ENCODE measurements at places on chromosomes 11 and 22.

DNA sequence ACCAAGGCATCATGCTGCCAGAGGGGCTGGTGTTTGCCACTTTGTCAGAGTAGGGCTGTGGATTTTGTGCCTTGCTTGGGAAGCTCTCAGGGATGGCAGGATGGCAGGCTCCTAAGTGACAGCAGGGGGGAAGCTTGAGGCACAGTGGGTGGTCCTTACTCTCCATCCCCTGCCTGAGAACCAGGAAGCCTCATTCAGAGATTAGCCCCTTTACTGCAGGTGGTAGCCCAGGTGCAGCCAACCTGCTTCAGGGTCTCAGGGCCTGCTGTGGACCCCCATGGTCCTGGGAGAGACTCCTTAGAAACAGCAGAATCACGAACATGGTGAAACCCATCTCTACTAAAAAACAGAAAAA, 8.9 kb upstream of the ST3GAL4 start:
- peak overlapping the region; percentile 62 for H3K27ac ChIP-seq
- peaks cover 10% of the 10 kb centered on the region for H3K4me1 ChIP-seq
- H3K27me3 ChIP-seq: no peaks in the 10 kb centered on the region
- no peak overlapping the region for H3K4me3 ChIP-seq
- peaks cover 19% of the 10 kb centered on the region for H3K36me3 ChIP-seq

- no peak overlapping the region for H3K27ac ChIP-seq
- H3K4me3 ChIP-seq: no peak overlapping the region
- no peaks in the 10 kb centered on the region for H3K4me1 ChIP-seq
- no peak for DNase-seq
- no peaks in the 10 kb centered on the region for H3K27me3 ChIP-seq
These were observed 70.1 kb downstream of the CYB5R2 start for GRCh38 chr11:7603031-7603781.

DNA sequence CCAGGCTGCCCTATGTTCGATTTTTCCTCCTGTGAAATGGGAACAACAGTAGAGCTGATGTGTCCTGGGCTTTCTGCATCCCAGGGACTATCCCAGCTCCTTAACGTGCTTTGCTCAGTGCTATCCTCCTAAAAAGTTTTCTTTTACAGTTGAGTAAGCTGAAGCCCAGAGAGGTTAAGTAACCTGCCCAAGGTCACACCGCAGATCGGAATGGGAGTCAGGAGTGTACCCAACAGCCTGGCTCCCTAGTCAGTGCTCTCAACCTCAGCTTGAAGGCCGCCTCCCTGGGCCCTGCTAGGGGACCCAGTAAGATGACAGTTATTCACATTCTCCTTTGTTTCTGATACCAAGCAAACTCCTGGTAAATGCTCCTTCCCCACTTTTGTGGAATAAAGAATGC, 45.9 kb downstream of the PARVB start:
- peaks cover 21% of the 10 kb centered on the region for H3K4me1 ChIP-seq
- H3K4me3 ChIP-seq: no peak overlapping the region
- H3K27ac ChIP-seq: no peak overlapping the region
- no peak for DNase-seq

DNA sequence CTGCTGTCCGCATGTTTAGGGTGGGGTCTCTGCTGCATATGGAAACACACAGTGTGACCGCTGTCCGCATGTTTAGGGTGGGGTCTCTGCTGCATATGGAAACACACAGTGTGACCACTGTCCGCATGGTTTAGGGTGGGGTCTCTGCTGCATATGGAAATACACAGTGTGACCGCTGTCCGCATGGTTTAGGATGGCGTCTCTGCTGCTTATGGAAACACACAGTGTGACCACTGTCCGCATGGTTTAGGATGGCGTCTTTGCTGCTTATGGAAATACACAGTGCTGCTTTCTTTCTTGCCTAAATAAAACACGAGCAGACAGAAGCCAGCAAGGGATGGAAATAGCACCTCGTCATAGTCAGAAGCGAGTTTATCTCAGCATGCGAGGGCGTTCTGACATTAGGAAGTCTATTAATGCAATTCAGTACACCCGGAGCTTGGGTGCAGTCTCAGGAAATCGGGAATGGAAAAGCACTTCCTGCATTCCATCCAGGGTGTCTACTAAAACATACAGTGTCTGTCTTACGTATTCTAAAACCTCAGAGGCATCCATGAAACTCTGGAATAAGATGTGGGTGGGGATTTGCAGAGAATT, 32.6 kb upstream of the TOLLIP start:
- H3K27ac ChIP-seq: no peak overlapping the region
- H3K4me1 ChIP-seq: peaks cover 10% of the 10 kb centered on the region
- peaks cover 8% of the 10 kb centered on the region for H3K36me3 ChIP-seq
- no peaks in the 10 kb centered on the region for H3K27me3 ChIP-seq

DNA sequence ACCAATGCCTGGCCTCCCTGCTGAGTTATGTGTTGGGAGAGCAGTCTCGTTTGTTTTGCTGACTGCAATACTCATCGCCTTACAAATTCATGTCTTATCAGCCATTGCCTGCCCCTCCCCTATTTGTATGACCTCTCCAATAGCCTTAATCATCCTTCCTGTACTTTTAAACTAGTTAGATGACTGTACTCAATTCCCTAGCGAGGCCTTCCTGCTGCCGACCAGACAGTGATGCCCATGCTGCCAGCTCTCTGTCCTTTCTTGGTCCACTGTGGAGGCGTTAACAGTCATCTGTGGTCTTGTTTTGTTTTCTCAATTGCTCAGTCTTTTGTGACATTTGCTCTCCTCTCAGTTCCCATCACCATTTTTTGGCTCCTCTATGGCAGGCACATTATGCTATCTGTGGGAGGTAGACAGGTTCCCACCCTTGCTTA, 20.3 kb upstream of the YPEL1 start:
- no peak overlapping the region for H3K4me3 ChIP-seq
- DNase-seq: no peak
- H3K27ac ChIP-seq: no peak overlapping the region

DNA sequence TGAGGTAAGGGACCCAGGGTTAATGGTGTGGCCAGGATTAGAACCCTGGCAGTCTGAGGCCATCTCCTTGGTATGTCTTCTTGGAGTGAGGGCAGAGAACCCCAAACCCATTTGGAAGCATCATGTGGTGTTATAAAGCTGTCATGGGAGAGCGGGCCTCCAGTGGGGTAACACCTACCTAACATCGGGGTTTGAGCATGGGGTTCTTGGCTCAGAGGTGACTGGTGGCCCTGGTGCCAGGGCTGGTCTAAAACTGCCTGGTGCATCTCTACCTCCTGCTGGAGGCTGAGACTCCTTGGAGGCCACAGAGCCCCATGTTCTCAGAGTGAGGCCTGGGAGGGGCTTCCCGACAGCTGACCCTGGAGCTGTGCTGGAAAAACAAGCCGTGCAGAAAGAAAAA, 4.5 kb downstream of the PRDM11 start:
- DNase-seq: no peak
- peaks cover 1% of the 10 kb centered on the region for H3K36me3 ChIP-seq
- H3K27ac ChIP-seq: no peak overlapping the region
- H3K4me3 ChIP-seq: no peak overlapping the region
- H3K4me1 ChIP-seq: peaks cover 65% of the 10 kb centered on the region

- no peak for DNase-seq
- no peak overlapping the region for H3K4me3 ChIP-seq
- H3K27me3 ChIP-seq: peaks cover 55% of the 10 kb centered on the region
- no peak overlapping the region for H3K27ac ChIP-seq
- no peaks in the 10 kb centered on the region for H3K36me3 ChIP-seq
These were observed 141.0 kb downstream of the BRD1 start for GRCh38 chr22:49686495-49687219.

DNA sequence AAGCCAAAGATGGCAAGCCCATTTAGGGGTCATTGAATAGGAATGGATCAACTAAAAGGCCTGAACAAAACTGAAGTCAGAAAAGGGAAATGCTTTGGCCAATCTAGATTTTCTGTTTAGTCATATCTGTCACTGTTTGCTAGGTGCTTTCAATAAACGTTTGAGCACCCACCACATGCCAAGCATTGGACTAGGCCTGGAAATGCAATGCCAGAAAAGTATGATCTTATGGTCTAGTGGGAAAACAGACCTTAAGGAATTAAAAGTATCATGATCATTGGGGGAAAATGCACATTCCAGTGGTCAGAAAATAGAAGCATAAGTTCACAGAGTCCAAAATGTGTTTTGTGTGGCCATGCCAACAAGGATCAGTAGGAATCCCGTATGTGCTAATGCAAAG, 76.8 kb upstream of the BIRC3 start:
- no peak for DNase-seq
- H3K4me1 ChIP-seq: no peaks in the 10 kb centered on the region
- H3K27ac ChIP-seq: no peak overlapping the region
- no peak overlapping the region for H3K4me3 ChIP-seq
- H3K36me3 ChIP-seq: no peaks in the 10 kb centered on the region

DNA sequence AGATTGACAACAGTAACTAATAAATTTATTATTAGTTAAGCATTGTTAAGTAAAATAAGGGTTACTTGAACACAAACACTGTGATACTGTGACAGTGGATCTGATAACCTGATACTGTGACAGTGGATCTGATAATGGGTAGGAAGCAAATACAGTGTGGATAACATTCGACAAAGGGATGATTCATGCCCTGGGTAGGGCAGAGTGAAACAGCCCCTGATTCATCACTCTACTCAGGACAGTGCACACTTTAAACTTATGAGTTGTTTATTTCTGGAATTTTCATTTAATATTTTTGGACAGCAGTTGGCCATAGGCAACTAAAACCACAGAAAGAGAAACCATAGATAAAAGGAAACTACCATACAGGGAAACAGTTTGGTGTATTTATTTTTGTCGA, 60.8 kb upstream of the CTSC start:
- H3K36me3 ChIP-seq: no peaks in the 10 kb centered on the region
- no peak overlapping the region for H3K27ac ChIP-seq
- no peaks in the 10 kb centered on the region for H3K4me1 ChIP-seq
- no peak for DNase-seq

DNA sequence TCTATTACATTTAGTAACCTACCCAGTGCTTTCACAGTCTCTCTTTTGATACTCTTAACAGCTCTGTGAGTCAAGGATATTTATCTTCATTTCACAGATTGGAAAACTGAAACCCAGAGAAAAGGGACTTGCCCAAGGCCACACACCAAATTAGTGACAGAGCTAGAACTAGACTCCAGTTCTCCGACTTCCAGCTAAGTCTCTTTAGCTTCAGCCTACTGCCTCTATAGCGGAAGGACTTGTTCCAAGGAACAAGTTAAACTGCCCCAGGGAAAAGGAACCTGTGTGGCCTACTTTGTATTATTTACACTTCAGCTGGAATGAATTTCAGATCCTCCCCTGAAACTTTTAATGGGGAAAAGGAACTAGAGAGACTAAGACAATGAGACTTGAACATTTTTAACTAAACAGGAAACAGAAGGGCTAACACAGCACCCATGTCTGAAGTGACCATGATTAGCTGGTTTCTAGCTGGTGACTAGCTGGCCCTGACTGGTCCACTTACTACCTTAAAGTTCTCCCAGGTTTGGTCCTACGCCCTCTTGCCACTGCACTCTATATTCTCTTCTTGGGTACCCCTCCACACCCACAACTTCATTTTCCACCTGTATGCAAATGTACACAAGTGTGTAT, 1.3 kb downstream of the LRRC51 start:
- no peak for DNase-seq
- peaks cover 13% of the 10 kb centered on the region for H3K36me3 ChIP-seq
- peak overlapping the region; percentile 96 for H3K4me3 ChIP-seq
- no peaks in the 10 kb centered on the region for H3K27me3 ChIP-seq
- peak overlapping the region; percentile 97 for H3K27ac ChIP-seq
- H3K4me1 ChIP-seq: peaks cover 25% of the 10 kb centered on the region

- H3K27ac ChIP-seq: peak overlapping the region; percentile 78
- no peak for DNase-seq
- H3K27me3 ChIP-seq: no peaks in the 10 kb centered on the region
- H3K4me1 ChIP-seq: no peaks in the 10 kb centered on the region
- peaks cover 48% of the 10 kb centered on the region for H3K36me3 ChIP-seq
These were observed 29.3 kb downstream of the NEFH start for GRCh38 chr22:29509298-29509697.

GRCh38 chr11:2452321-2453012, 7.7 kb downstream of the KCNQ1 start:
- no peak overlapping the region for H3K4me3 ChIP-seq
- H3K27ac ChIP-seq: no peak overlapping the region
- peaks cover 10% of the 10 kb centered on the region for H3K27me3 ChIP-seq
- H3K4me1 ChIP-seq: peaks cover 4% of the 10 kb centered on the region

DNA sequence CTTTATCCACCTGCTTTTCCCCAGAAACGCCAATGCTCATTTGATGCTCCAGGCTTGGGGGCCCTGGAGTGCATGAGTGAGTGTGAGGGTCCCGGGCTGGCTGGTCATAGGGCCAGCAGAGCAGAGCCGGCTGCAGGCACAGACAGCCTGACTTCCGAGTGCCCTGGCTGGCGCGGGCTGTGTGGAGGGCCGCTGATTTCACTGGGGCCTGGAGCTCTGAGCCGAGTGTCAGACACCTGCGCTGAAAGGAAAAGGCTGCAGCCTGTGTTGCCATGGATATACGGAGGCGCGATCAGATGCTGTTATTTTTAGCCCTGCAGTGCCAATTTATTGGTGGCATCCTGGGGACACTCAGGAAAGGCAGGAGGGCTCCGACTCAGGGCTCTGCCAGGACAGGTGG, 87.6 kb downstream of the ST3GAL4 start:
- no peak overlapping the region for H3K4me3 ChIP-seq
- DNase-seq: no peak
- no peaks in the 10 kb centered on the region for H3K36me3 ChIP-seq
- H3K4me1 ChIP-seq: peaks cover 7% of the 10 kb centered on the region
- no peak overlapping the region for H3K27ac ChIP-seq
- H3K27me3 ChIP-seq: no peaks in the 10 kb centered on the region

DNA sequence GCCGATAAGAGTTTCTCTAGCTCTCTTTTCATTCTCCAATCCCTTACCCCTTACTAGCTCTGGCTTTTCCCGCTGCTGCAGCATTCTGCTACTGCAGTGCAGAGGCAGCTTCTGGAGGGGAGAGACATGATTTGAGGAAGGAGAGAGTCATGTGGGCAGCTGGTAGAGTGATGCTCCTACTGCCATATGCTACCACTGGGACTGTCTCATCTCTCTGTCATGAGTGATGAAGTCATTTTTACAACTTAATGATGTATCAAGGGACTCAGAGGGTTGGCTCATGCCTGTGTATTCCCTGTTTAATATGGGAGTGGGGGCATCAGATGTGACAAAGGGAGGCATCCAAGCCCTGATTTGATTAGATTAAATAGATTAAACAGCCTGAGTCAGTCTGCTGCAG, 11.3 kb downstream of the SLC17A6 start:
- peaks cover 26% of the 10 kb centered on the region for H3K27me3 ChIP-seq
- DNase-seq: no peak
- H3K4me1 ChIP-seq: no peaks in the 10 kb centered on the region
- no peaks in the 10 kb centered on the region for H3K36me3 ChIP-seq

DNA sequence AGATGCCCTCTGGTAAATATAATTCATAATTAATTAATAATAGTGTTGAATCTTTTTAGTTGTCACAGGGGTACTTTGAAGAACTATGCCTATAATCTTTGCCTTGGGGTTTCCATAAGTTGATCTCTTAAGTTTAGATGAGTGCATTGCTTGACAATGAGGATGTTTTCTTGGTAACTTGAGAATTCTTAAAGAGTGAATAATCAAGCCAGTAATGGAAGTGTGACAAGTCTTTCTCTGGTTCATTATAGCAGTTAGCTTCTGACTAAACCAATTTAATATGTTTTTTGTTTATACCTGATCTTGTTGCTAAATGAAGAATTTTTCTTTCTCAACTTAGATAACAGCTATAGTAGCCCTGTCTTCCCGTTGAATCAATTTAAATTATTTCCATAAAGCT, 46.2 kb downstream of the ATXN10 start:
- H3K36me3 ChIP-seq: peaks cover 22% of the 10 kb centered on the region
- no peaks in the 10 kb centered on the region for H3K27me3 ChIP-seq
- DNase-seq: no peak
- no peak overlapping the region for H3K4me3 ChIP-seq

- DNase-seq: no peak
- peaks cover 51% of the 10 kb centered on the region for H3K27me3 ChIP-seq
- peaks cover 2% of the 10 kb centered on the region for H3K36me3 ChIP-seq
- no peak overlapping the region for H3K4me3 ChIP-seq
These were observed 25.4 kb downstream of the TP53AIP1 start for GRCh38 chr11:128917144-128917724.

Data from central memory CD8-positive, alpha-beta T cell (primary cell).